ENCODE measurements at places on chromosomes 5 and 9.

DNA sequence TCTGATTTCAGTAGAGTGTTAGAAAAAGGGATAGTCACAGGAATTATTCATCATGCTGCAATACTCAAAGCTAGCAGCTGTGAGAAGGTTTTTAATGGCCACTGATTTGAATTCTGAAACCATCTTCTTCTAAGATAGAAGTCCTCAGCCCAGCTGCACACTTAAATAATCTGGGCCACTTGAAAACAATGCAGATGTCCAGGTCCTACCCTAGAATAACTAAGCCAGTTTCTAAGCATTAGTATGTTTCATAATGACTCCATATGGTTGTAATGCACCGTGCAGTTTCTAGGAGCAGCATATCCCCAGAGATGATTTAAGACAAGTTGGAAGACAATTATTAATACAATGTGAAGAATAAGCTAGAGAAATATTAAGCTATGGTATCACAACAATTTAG, 159.9 kb upstream of the FBXL17 start:
- no peak for DNase-seq

- no peak for DNase-seq
These were observed 42.6 kb downstream of the NPR3 start for GRCh38 chr5:32753765-32754164.

- DNase-seq = no peak
These were observed 492 bp downstream of the ATG12 start for GRCh38 chr5:115840873-115841272.

GRCh38 chr5:78843436-78843835, 141.7 kb downstream of the ARSB start:
- no peak for DNase-seq

DNA sequence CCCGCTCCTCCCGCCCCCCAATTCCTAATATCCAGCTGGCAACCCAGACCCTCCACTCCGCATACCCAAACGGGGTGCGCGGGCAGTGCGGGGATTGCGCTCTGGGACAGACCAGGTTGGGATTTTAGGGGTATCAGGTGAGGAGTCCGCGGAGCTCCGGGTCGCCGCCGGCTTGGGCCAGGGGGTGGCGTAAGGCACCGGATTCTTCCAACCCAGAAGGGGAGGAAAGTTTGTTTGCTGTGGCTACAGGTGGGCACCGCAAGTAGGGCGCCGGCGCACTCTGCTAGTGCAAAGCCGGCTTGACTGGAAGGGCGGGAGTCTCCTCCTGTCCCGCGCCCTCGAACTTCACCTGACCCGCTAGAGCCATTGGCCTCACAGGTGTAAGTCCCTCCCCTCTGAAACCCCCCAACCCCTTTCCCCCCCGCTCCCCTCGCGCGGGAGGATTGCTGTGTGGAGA, 709 bp downstream of the IQGAP2 start:
- DNase-seq = peak; percentile 68

DNA sequence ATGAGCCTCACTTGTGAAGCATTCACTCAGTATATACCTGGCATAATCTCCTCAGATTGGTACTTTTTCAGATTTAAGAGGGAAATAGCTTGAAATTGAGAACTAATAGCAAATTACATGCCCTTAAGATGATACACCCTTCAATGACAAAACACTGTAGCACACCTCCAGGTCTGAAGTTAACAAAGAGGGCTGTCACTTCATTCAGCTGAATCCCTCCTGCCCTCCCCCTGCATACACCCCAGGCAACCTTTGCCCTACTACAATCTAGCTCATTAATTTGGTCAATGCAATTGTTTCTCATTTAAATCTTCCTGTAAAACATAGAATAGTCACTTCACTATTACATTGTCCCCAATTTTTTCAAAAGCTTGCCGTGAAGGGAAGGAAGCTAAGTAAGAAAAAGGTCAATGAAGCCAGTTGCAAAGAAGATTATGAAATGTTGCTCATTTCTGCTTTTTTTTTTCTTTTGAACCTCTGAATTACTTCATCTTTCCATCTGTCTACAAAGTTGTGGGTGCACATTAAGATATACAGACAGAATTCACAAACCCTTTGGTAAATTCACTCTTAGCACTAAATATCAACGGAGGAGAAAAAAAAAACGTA, 294.8 kb upstream of the PTGER4 start:
- no peak for DNase-seq

DNA sequence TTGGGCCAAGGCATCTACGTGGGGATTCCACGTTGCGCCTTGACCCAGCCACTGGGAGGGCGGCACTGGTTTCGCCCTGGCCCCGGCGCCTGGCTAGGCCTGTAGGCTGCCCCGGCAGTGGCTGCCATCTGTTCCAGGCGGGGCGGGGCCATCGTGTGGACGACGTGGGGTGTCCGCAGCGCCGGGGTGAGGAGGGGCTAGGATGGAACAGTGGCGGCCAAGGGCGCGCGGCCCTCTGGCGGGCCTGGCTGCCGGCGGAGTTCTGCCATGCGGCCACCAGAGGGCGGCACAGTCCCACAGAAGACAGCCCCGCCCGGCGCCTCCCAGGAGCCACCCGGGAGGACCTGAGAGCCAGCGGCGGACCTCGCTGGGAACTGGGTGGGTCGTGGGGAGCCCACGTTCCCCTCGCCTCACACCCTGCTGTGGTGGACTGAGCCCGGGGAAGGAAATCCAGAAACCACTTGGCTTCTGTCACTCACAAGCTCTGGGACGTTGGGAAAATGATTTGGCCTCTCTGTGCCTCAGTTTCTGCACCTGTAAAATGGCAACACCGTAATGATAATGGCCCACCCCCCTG, 22.6 kb upstream of the RAPGEF1 start:
- peak; percentile 69 for DNase-seq

GRCh38 chr5:104111632-104112031, 549.0 kb upstream of the NUDT12 start:
- no peak for DNase-seq

GRCh38 chr9:123426406-123426805, 70.4 kb downstream of the CRB2 start:
- DNase-seq = no peak

DNA sequence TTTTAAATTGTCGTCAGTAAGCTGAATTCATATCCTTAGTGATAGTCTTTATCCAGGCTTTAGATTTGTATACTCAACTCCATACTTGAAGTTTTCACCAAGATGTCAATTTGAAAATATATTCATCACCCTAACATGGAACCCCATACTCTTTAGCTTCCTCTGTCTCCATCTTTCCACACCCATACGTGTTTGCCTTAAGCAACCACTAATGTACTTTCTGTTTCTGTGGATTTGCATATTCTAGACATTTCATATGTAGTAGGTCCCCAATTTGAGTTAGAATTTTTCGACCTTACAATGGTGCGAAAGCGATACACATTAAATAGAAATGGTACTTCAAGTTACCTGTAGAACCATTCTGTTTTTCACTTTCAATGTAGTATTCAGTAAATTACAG, 65.2 kb downstream of the NSD1 start:
- no peak for DNase-seq

GRCh38 chr5:14457476-14457875, 124.1 kb upstream of the OTULINL start:
- DNase-seq = no peak

DNA sequence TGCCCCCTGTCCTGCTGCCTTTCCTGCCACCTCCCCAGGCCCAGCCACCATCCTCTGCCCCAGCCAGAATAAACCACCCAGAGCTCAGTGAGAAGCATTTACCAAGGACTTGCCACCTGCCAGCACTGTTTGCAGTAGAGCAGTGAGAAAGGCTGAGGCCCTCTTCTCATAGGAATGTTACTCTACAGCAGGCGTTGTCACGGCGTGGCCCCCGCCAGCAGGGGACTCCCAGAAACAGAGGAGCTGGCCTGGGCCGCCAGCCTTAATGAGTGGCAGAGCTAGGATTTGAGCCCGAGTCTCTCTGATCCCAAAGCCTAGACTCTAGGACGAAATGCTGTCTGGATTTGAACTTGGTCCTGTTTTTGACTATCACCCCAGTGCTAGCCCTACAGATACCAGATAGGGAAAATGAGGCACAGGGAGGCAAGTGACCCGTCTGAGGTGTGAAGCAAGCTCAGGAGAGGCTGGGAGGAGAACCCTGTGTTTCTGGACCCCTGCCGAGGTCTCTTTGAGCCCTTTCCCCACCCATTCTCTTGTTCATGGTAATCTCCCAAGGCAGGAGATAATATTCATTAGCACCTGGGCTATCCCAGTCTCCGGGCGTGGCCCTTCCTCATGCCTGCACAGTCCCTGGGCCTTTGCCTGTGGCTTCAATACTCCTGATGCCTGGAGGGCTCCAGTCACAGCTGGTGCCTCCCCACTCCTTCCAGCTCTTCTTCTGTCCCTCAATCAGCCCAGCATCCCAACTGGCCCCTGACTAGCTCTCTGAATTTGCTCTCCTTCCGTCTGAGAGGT, 30.7 kb downstream of the HRH2 start:
- DNase-seq = no peak
